ENCODE measurements at places on chromosomes 2 and 18. TPM values are rescaled to one million over a fixed set of nuclear protein-coding genes. Genes with fewer than 3 reads are reported as not detected.

Gene FAM237A
- total RNA-seq: not detected

Gene VIT
- total RNA-seq: not detected

- no peaks in the 10 kb centered on the region for H3K4me1 ChIP-seq
- H3K27ac ChIP-seq: no peak overlapping the region
- H3K27me3 ChIP-seq: no peaks in the 10 kb centered on the region
- no peaks in the 10 kb centered on the region for H3K36me3 ChIP-seq
- no peak for DNase-seq
Observed at GRCh38 chr18:49692906-49693716, 120.2 kb downstream of the ACAA2 start.

GRCh38 chr2:140882671-140883620 lies 1247.9 kb downstream of the LRP1B start:
- H3K27ac ChIP-seq: no peak overlapping the region
- no peak overlapping the region for H3K4me3 ChIP-seq
- DNase-seq: no peak
- H3K36me3 ChIP-seq: no peaks in the 10 kb centered on the region
- no peaks in the 10 kb centered on the region for H3K4me1 ChIP-seq

Gene OSBPL6
- total RNA-seq: 0.23 TPM

DNA sequence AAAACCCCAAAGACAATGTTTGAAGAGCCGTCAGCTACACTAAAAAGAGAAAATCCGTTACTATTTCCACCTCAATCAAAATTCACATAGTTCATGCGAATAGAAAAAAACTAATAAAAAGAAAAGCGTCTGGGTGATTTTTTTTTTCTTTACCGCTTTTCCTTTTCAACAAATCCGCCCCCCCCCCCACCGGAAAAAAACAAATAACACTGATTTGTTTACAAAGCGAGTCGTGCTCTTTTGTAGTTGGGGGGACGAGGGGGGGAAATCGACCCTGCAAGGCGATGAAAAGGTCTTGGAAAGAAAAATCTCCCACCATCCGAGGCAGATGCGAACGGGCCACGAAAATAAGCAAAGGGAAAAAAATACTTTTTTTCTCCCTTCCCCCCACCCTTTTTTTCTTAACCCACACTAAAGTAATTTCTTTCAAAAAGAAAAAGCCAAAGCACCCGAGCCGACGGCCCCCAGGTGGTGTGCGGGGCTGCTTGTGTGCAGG lies 638 bp downstream of the ZNF521 start:
- no peaks in the 10 kb centered on the region for H3K36me3 ChIP-seq
- peaks cover 43% of the 10 kb centered on the region for H3K27me3 ChIP-seq
- no peak overlapping the region for H3K4me3 ChIP-seq
- DNase-seq: no peak
- no peak overlapping the region for H3K27ac ChIP-seq

DNA sequence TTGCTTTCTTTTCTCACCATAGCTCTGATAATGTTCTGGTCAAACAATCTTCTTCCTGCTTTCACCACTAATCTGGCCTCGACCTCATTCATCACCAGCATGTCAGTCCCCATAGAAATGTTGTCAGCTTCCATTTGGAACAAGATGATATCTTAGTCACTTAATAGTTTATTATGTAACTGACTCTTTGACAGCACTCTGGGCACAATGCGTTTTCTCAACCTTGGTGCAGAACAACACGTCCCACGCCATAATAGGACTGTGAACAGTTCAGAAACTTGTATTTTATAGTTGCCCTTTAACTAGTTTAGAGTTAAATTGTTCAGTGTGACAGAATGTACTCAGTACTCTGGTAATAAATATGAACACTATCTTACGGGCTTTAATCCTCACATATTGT lies 106.0 kb downstream of the MC4R start:
- no peaks in the 10 kb centered on the region for H3K4me1 ChIP-seq
- no peaks in the 10 kb centered on the region for H3K36me3 ChIP-seq
- DNase-seq: no peak

Gene CXCR1
- total RNA-seq: not detected

Gene CCDC85A
- total RNA-seq: not detected

Gene SOCS6
- total RNA-seq: 1.5 TPM

- no peaks in the 10 kb centered on the region for H3K27me3 ChIP-seq
- H3K36me3 ChIP-seq: no peaks in the 10 kb centered on the region
- H3K4me3 ChIP-seq: no peak overlapping the region
Observed at GRCh38 chr2:8546612-8547283, 135.1 kb upstream of the ID2 start.

Gene GREB1
- 0.19 TPM for total RNA-seq

Gene CFAP221
- not detected for total RNA-seq

- H3K27me3 ChIP-seq: no peaks in the 10 kb centered on the region
- H3K4me1 ChIP-seq: no peaks in the 10 kb centered on the region
- no peak overlapping the region for H3K27ac ChIP-seq
Observed at GRCh38 chr2:178819992-178820391, 12.8 kb upstream of the TTN start.

Gene PDE1A
- total RNA-seq: not detected

DNA sequence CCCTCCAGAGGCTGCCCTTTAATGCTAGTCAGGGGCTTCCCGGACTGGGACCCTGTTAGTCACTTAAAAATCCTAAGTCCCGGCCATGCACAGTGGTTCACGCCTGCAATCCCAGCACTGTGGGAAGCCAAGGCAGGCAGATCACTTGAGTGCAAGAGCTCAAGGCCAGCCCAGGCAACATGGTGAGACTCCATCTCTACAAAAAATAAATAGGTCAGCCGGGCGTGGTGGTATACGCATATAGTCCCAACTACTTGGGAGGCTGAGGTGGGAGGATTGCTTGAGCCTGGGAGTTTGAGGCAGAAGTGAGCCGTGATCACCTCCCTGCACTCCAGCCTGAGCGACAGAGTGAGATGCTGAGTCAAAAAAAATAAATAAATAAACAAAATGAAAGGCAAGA lies 17.2 kb upstream of the KCNG2 start:
- DNase-seq: no peak
- no peaks in the 10 kb centered on the region for H3K36me3 ChIP-seq
- H3K27ac ChIP-seq: no peak overlapping the region
- no peaks in the 10 kb centered on the region for H3K4me1 ChIP-seq

Gene DNAJB2
- 110 TPM for total RNA-seq

Gene EMILIN1
- total RNA-seq: 0.33 TPM

Gene POTEJ
- not detected for total RNA-seq

DNA sequence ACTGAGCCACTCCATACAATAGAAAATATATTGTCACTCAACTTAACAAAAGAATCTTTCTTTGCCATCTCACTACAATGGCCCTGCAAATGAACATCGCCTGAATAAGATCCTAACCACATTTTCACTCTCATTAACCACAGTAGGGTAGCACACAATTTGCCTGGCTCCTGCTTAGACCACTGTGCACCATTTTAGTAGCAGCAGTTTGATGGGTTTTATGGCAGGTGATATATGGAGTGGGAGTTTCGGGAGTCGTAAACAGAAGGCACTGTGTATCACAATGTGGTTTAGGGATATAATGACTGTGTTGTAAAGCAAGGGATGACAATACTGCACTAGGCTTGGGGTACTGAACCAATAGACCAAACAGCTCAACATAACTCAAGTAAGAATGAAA lies 617.4 kb downstream of the BCL11A start:
- H3K27ac ChIP-seq: no peak overlapping the region
- no peaks in the 10 kb centered on the region for H3K36me3 ChIP-seq
- H3K4me1 ChIP-seq: no peaks in the 10 kb centered on the region
- no peak overlapping the region for H3K4me3 ChIP-seq

Gene SAP130
- 25.5 TPM for total RNA-seq

- H3K27me3 ChIP-seq: no peaks in the 10 kb centered on the region
- H3K4me1 ChIP-seq: no peaks in the 10 kb centered on the region
- H3K27ac ChIP-seq: no peak overlapping the region
- H3K4me3 ChIP-seq: no peak overlapping the region
- no peak for DNase-seq
Observed at GRCh38 chr18:79613186-79613931, 66.2 kb upstream of the CTDP1 start.

- no peaks in the 10 kb centered on the region for H3K27me3 ChIP-seq
- DNase-seq: no peak
- no peak overlapping the region for H3K27ac ChIP-seq
Observed at GRCh38 chr2:160680294-160680693, 186.7 kb upstream of the RBMS1 start.

GRCh38 chr2:175490360-175490791 lies 308.9 kb upstream of the ATP5MC3 start:
- no peaks in the 10 kb centered on the region for H3K36me3 ChIP-seq
- H3K4me3 ChIP-seq: no peak overlapping the region
- DNase-seq: no peak
- H3K4me1 ChIP-seq: no peaks in the 10 kb centered on the region
- H3K27ac ChIP-seq: no peak overlapping the region

DNA sequence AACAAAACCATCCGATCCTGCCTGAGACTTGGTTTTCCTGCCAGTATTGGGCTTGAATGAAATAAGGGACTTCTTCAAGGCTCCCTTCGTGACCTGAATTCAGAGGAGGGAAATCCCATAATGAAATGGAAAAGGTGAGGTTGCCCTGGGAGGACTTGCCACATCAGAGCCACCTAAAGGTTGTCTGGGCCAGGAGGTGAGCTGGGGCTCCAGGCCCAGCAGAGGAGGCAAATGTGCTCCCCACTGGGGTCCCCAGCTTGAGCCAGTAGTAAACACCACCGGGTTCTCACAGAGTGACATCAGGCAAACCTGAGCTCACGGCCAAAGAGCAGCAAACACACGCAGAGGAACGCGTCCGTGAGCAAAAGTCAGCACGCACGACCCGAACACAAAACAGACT lies 28.6 kb upstream of the CTDP1 start:
- no peak for DNase-seq
- no peaks in the 10 kb centered on the region for H3K36me3 ChIP-seq
- no peaks in the 10 kb centered on the region for H3K27me3 ChIP-seq
- no peak overlapping the region for H3K4me3 ChIP-seq
- H3K4me1 ChIP-seq: no peaks in the 10 kb centered on the region

DNA sequence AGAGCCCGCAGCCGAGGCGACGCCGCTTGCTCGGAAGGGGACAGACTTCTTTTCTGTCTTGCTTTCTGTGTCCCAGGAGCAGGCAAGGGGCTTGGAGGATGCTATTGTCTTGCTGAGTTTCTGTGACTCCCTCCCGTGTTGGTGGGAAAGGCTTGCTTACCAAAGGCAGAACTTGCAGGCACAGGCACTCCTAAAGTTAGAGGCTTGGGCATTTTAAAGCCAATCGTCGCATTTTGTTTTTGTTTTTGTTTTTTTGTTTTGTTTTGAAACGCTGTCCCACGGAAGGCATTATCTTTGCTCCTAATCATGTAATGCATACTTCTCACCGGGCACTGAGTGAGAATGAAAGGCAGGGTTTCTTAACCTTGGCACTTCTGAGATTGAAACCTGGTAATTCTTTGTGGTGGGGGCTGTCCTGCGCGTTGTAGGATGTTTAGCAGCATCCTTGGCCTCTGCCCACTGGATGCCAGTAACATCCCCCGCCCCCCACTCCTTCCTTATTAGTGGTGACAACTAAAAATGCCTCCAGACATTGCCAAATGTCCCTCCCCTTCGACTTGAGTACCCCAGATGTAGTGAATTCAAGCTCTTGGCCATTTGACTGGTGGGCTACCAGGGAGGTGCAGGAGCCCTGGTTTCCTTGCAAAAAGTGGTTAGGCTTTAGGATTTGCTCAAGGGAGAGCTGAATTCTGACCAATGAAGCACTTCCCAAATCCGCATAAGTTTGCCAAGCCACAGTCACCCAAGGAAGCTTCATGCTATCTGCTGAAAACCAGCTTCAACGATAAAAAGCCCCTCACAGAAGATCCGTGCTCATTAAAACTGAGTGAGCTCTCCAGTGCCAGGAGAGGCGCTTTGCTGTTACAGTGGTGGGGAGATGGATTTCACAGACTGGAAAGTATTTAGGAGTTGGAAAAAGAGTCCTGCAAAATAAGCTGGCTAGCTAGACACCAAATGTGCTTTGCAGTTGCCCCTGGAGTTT lies 1.2 kb downstream of the ANTXR1 start:
- no peak for DNase-seq
- peaks cover 11% of the 10 kb centered on the region for H3K4me1 ChIP-seq
- no peak overlapping the region for H3K27ac ChIP-seq
- H3K36me3 ChIP-seq: no peaks in the 10 kb centered on the region
- H3K4me3 ChIP-seq: no peak overlapping the region
- peaks cover 32% of the 10 kb centered on the region for H3K27me3 ChIP-seq

Gene ARHGAP25
- total RNA-seq: 162 TPM

Measured in CD4-positive, alpha-beta memory T cell (primary cell).